ENCODE measurements at places on chromosomes 7 and 10.

DNA sequence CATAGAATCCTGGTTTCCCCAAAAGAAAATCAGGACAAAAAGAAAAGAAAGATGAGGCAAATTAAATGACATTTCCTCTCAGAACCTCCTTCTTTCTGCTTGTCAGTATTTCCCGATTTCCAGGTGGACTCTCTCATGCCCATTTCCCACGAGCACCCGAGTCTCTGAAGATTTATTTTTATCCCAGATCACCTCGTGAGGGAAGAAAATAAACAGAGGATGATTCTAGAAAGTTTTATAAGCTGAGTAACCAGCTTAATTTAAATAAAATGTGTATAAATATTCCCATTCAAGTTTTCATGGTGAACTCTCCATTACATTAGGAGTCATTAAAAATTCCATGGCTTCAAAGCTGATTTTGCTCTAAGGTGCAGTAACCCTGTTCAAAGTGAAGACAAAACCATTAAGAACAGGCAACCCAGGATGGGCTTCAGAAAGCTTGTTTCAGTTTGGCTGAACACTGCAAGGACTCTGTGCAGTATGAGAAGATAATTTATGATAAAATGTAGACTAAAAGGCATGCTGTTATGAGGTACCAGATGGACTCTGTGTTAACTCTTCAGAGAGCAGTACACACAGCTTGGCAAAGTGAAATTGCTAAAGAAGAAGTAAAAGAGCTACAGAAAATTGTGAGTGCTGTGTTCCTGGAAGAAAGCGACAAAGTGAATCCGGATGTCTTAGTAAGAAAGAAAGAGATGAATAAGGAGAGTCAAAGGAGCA, 521.3 kb upstream of the LRRN3 start:
- DNase-seq: no peak

DNA sequence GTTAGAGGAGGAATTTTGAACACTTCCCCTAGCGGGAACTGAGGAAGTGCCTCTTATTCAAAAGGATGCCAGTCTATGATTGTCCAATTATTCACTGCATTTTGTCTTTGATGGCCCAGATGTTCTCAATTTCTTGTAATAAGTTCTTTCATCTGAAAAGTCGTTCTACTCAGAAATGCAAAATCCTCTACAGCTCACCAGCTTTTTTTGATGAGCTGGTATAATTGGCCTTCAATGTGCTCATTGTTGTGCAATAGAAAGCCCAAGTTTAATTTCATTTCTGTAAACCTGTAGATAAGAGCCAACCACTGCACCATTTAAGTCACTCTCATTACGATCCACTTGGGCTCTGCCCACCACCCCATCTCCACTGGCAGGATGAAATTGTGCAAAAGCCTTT, 978.7 kb upstream of the AUTS2 start:
- no peak for DNase-seq

GRCh38 chr7:88002617-88003016, 68.6 kb downstream of the ADAM22 start:
- DNase-seq: no peak

DNA sequence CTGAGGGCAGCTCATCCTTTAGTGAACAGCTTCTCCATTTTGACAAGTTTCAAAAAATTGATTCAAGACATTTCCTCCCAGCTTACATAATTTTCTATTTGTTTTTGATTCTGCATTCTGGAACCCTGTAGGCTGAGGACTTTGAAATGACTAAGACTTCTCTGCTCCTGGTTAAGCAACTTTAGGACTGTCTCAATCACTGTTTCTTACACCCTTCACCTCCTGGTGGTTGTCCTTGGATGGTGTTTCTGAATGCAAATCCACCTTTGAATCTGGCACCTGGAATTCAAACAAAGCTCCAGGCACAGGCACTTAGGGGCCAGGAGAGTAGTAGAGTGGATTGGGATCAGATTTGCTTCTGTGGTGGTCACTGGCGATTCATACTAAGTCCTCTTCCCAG, 595.5 kb downstream of the LRMDA start:
- no peak for DNase-seq

- no peak for DNase-seq
These were observed 6.2 kb downstream of the CLRN3 start for GRCh38 chr10:127886371-127887051.

DNA sequence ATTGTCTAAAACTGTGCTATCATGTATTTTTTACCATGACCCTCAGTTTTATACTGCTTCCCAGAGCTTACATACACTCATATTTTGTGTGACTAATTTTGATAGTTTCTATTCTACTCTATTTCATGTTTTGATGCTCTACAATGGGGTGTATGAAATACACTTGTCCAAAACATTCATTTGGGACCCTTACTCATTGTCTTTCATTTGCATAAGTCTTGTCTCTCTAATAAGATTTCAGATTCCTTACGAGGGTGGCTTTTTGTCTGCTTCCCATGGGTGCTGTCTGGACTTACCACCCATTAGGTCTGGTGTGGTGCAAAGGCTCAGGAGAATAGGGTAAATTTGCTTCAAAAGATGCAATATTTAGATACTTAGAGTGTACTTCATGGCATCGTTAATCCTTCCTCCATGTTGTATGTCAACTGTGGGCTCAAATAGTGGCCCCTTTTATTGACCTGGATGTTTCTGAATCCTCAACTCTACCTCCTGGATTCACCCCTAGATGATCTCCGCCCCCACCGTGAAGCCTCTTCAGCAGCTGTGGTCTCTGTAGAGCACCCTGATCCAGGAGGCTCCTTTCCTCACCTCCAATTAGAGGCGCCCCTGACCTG, 3.6 kb upstream of the GIMAP5 start:
- peak; percentile 37 for DNase-seq

DNA sequence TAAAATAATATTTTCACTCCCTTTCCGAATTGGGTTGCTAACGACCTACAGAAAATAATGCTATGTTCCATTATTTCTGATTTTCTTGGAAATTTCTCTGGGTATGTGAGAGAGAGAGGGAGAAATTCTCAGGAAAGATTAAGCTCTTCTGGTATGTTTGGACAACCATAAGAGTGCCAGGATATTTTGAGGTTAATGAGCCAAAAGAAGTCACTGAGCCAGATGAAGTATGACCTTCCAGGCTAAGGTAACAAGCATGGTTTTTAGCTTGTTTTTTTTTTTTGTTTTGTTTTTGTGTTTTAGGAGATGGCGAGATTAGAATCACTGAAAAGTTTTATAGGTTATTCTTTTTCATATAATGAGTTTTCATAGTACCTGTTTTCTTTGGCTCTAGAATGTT, 171.0 kb upstream of the FOXP2 start:
- no peak for DNase-seq

Data from activated T-cell treated with anti-CD3 and anti-CD28 coated beads, Interleukin-2, amount 50 U/mL, for 48 hours (primary cell).